T follicular helper cell (primary cell): ENCODE measurements at places on chromosomes 12 and 14.

- DNase-seq = no peak
These were observed 15.5 kb upstream of the TMEM233 start for GRCh38 chr12:119578112-119578511.

- DNase-seq = no peak
These were observed 259.5 kb upstream of the E2F7 start for GRCh38 chr12:77324763-77325468.

- DNase-seq = no peak
These were observed 104.8 kb downstream of the DUSP6 start for GRCh38 chr12:89247541-89247942.

DNA sequence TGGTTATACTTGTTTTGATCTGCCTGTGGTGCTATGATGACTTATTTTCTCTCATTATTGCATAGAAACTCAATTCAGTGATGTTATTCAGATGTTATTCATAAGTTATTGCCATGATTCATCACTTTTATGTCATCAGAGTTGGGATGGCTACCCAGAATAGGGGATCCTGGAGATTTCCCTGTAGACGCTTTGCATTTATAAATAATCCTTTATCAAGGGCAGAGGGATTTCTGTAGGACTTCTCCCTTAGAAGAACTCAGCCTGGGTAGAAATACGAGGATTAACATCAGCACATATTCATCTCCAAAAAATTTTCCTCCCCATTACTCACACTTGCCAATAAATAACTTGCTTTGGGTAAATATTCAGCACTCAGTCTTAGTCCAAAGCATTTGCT is 4.9 kb downstream of the GPRC5A start:
- no peak for DNase-seq

DNA sequence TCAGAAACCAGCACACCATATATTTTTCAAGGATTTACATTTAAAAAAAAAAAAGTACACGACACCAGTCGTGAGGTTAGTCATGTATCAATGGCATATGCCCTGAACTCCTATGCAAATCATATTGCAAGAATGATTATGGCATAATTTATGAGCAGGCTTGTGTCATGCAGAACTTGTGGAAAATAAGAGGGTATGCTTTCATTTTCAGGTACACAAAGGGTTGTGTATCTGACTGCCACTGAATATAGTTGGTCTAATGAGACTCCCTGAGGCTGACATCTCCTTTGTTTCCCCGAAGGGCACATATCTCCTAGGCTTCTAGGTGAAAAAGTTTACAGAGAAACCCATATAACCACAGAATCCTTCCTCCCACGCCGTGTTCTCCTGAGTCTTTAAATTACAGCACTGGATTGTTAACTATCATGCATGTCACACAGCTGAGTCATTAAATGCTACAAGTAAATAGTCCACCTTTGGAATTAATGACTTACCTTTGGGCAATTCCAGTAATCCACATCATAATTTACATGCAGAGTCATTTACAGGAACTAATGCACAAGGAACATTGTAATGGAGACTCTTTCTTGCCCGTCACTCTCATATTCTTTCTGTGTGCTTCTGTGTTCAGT is 356.7 kb upstream of the DIO2 start:
- DNase-seq = no peak

DNA sequence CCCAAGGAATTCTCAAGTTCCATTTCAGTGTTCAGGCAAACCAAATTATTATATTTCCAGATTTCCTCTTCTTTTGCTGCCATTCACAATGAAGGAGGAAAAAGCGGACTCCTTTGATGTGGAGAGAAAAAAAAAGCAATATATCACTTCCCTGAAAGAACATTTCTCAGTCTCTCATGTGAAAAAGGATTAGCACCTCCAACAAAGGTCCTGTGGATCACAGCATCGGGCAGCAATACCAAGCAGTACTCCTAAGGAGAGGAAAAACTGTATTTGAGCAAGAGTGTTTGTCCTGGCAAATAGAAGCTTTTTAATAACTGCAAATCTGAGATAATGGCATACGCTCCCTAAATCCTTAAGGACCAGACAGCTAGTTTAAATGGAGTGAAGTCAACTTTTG is 93.9 kb upstream of the RFX4 start:
- DNase-seq = no peak
